ENCODE measurements at places on chromosomes 1 and 21.

DNA sequence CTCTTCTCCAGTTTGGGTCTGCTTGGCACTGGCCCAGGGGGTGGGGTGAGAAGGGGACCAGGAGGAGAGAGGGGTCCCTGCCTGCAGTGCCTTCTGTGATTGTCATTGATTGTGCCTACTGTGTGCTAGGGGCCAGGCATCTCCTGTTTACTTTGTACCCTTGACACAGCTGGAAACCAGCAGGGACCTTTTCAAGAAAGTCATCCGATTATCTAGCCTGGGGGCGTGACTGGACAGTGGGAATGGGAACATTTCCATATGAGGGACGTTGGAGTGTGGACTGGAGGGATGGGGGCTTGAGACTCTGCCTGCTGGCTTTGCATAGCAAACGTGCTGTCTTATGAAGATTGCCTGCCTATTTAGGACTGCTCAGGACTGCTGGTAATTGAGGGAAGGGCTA is 19.8 kb upstream of the DMBX1 start:
- H3K4me1 ChIP-seq, result no peaks in the 10 kb centered on the region
- no peaks in the 10 kb centered on the region for H3K36me3 ChIP-seq
- peaks cover 11% of the 10 kb centered on the region for H3K27me3 ChIP-seq

DNA sequence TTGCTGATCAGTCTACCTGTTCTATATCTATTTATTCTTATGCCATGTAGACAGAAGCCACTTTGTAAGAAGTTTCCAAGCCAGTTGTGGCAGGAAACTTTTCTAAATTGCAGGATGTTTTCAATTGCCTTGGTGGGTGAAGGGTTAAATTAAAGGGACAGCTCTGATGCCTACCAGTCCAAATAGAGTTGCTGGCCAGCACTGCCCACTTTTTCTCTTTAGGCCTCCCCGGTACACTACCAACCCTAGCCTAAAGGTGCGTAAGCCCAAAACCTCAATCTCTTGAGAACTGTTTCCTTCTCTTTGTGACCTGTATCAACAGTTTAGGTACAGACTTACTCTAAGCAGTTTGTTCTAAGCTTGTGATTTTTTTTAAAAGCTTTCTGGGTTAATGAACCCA is 15.5 kb downstream of the SUSD4 start:
- no peaks in the 10 kb centered on the region for H3K4me1 ChIP-seq
- no peak overlapping the region for H3K27ac ChIP-seq
- H3K4me3 ChIP-seq, result no peak overlapping the region

GRCh38 chr1:16017076-16017460 is 775 bp downstream of the HSPB7 start:
- H3K27me3 ChIP-seq, result peaks cover 2% of the 10 kb centered on the region
- peaks cover 32% of the 10 kb centered on the region for H3K4me1 ChIP-seq
- H3K36me3 ChIP-seq, result no peaks in the 10 kb centered on the region
- no peak overlapping the region for H3K4me3 ChIP-seq
- no peak for DNase-seq

- no peaks in the 10 kb centered on the region for H3K27me3 ChIP-seq
- H3K36me3 ChIP-seq, result peaks cover 23% of the 10 kb centered on the region
- H3K4me1 ChIP-seq, result peaks cover 5% of the 10 kb centered on the region
- no peak overlapping the region for H3K4me3 ChIP-seq
Observed at GRCh38 chr21:41812679-41813078, 45.8 kb upstream of the RIPK4 start.

DNA sequence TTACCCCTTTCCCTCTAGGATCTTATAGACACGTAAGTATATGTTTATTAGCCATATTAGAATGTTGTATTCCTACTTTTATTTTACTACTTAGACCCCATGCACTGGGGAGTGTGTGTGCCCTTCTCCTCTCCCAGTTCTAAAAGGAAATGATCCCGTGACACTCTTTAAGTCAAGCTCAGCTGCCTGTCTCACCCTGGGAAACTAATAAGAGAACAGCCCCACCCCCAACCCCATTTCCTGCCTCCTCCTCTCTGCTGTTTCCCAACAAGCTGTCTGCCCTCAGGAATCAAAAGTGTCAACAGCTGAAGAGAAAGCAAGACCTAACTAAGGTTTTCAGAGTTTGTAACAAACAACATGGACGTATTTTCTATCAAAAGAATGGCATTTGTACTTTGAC is 92.6 kb upstream of the VAV3 start:
- H3K27me3 ChIP-seq, result no peaks in the 10 kb centered on the region
- DNase-seq, result no peak
- H3K4me1 ChIP-seq, result no peaks in the 10 kb centered on the region
- no peak overlapping the region for H3K4me3 ChIP-seq

GRCh38 chr1:25246600-25247023 is 642 bp downstream of the RSRP1 start:
- no peaks in the 10 kb centered on the region for H3K36me3 ChIP-seq
- peak overlapping the region; percentile 97 for H3K27ac ChIP-seq
- DNase-seq, result no peak
- peaks cover 9% of the 10 kb centered on the region for H3K4me1 ChIP-seq
- H3K4me3 ChIP-seq, result peak overlapping the region; percentile 97

DNA sequence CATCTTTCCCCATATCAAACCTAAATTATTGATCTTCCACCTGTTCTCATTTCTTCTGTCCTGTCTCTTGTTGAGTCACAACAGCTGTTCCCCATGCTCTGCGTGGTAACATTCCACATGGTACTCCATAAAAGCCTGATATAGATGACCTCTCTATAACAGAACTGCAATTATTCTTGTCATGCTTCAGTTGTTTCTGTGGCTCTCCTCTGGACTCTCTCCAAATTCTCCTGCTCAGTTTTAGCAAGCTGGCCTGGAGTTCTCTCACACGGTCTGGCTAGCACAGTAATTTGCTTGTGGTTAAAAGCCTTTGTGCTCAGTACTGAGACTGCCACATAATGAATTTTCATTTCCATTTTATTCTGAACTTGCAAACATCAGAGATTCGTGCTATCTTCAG is 10.6 kb upstream of the LRRC39 start:
- peaks cover 12% of the 10 kb centered on the region for H3K4me1 ChIP-seq
- H3K36me3 ChIP-seq, result no peaks in the 10 kb centered on the region
- no peaks in the 10 kb centered on the region for H3K27me3 ChIP-seq

DNA sequence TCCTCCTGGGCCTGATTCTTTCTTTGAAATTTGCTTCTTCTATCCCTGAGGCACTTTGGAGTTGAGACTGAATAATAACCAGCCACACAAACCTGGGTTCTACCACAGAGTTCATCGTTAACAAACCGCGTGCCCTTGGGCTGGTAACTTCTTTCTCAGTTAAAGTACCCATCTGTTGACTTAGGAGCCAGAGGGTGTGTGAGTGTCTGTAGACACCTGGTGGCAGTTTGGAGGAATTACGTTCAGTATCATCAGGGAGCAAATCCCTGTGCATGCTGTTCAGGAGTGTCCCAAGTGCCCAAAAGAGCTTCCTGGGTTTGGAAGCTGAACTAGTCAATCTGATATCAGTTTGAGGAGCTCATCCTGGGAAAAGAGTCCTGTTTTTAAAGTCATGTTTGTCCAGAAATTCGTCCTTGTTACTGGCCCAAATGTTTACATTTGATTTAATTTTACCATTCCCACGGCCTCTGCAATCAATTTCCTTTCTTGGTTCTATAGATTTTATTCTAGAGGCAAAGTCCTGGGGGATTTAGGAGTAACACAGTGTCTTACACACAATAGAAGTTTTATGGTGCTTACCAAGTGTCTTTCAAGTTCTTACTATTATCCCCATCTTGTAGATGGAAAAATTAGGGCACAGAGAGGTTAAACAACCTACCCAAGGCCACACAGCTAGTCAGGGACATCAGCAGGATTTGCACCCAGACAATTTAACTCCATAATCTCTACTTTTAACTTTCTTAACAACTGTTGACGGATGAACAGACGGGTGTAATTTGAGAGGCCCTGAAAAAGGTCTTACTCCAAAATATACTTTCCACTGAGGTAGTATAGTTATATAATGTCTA is 26.7 kb upstream of the RPTN start:
- H3K36me3 ChIP-seq, result no peaks in the 10 kb centered on the region
- H3K27ac ChIP-seq, result no peak overlapping the region
- H3K4me3 ChIP-seq, result no peak overlapping the region
- no peak for DNase-seq
- no peaks in the 10 kb centered on the region for H3K27me3 ChIP-seq

DNA sequence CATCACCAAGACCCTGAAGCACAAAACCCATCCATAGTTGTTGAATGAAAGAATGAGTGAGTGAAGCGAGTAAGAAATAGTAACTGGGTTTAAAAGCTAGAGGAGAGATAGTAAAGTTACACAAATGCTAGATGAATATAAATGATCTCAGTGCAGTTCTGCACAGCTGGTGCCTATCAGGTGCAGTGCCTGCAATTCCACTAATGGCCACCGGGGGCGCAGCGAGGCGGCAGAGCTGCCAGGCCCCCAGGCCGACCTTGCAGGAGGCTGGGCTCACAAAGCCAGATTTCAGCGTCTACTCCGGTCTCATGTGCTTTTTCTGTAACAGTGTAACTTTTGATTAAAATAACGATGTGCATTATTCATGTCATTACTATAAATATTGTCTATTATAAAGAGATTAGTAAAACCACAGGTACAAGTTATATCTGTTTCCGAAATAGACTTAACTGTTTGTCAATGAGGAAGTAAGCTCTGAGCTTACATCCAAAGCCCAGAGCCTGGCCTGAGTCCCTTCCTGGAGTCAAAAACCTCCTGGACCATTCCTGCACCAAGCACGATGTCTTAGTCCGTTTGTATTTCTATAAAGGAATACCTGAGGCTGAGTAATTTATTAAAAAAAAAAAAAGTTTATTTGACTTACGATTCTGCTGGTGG is 477.6 kb downstream of the NPHP4 start:
- no peak overlapping the region for H3K4me3 ChIP-seq
- no peaks in the 10 kb centered on the region for H3K27me3 ChIP-seq
- no peaks in the 10 kb centered on the region for H3K4me1 ChIP-seq
- no peak overlapping the region for H3K27ac ChIP-seq
- no peaks in the 10 kb centered on the region for H3K36me3 ChIP-seq
- DNase-seq, result no peak

DNA sequence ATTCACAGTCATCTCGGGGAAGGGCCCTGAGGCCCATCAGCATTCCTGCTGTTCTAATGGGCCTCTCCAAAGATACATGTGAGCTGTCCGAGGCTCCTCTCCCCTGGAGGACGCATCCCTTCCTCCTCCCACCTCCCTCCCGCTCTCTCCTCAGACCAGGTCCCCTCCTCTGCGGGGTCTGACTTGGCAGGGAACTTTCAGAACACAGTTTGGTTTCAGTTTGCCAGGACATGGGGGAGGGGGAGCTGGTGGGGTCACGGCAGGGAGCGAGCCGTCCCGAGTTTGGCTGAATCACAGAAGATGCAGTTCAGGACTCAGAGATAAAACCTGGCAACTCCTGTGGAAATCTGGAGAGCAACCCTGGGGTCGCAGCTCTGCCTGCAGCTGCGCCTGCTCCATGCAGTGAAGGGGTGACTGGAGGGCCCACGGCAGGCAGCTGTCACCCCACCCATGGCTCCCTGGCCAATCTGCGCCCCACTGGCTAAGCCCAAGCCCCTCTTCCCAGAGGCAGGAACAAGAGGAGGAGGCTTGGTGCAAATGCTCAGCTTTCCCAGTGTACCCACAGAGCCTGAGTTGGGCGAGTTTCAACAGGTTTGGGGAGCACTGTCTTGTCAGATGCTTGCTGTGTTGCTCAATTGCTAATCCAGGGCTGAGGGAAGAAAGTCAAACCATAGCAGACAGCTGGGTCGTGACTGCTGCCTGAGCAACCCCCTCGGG is 5.7 kb downstream of the WNT4 start:
- no peaks in the 10 kb centered on the region for H3K36me3 ChIP-seq
- H3K4me3 ChIP-seq, result no peak overlapping the region
- no peak for DNase-seq
- peaks cover 4% of the 10 kb centered on the region for H3K27me3 ChIP-seq
- H3K27ac ChIP-seq, result no peak overlapping the region

DNA sequence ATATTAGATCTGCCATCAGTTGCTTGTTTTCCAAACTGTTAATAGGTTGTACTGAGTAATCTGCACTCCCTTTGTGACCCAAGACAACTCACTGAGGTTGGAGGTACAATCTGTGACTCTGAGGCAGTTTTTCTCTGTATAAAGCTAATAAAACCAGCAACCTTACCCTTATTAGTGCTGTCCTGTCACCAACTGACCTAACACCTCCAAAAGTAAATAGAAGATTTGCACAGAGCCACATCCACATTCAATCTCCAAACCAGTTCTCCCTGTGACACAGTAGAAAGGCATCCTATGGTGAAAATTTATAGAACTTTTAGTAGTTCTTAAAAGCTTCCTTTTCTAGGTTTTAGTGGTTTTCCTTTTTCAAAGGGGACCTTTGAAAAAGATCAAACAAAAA is 140.4 kb upstream of the ADGRL2 start:
- H3K4me1 ChIP-seq, result no peaks in the 10 kb centered on the region
- no peak overlapping the region for H3K27ac ChIP-seq
- H3K27me3 ChIP-seq, result no peaks in the 10 kb centered on the region

GRCh38 chr1:211938561-211938997 is 96.8 kb downstream of the INTS7 start:
- peak; percentile 71 for DNase-seq
- H3K4me1 ChIP-seq, result peaks cover 50% of the 10 kb centered on the region
- 0 out of 2 replicates have a peak overlapping the region, but pooled peaks have one; percentile 4 for H3K4me3 ChIP-seq
- no peaks in the 10 kb centered on the region for H3K36me3 ChIP-seq
- peak overlapping the region; percentile 75 for H3K27ac ChIP-seq

GRCh38 chr1:31809698-31810097 is 6.1 kb downstream of the SPOCD1 start:
- no peak overlapping the region for H3K4me3 ChIP-seq
- no peaks in the 10 kb centered on the region for H3K4me1 ChIP-seq
- H3K27ac ChIP-seq, result no peak overlapping the region
- no peak for DNase-seq

GRCh38 chr1:32757213-32757895 is 54.8 kb upstream of the SYNC start:
- H3K27ac ChIP-seq, result no peak overlapping the region
- DNase-seq, result no peak
- no peak overlapping the region for H3K4me3 ChIP-seq
- no peaks in the 10 kb centered on the region for H3K27me3 ChIP-seq

DNA sequence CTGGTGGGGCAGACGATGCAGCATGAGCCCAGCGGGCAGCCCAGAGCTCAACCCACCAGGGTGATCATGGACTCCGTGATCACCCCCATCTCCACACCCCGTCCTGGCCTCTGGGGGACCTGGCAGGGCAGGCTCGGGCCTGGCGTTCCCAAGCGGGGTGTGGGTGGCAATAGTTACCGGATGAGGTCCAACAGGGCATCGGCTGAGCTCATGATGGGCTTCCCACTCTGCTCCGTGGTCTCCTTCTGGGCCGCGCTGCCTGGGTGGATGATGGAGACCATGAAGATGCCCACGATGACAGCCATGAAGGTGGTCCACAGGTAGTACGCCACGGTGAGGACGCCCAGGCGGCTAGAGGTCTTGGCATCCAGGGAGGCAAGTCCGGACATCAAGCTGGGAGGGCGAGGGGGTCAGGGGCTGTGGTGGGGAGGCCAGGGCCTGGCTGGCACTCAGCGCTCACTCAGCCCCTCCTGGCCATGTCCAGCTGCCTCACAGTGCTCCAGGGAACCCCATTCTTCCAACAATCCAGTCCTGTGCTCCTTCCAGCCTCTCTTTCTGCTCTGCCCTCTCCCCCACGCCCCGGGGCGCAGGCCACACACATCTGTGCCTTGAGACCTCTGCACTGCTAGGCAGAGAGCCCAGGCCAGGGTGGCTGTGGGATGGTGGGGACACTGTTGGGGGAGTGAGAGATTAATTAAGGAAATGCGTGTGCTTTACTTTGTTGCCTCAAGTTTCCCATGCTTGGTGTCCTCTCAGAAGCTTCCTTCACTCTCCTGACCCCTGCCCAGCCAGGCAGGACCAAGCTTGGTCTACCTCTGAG is 27.6 kb downstream of the SLC1A7 start:
- H3K36me3 ChIP-seq, result no peaks in the 10 kb centered on the region
- no peak overlapping the region for H3K4me3 ChIP-seq
- no peaks in the 10 kb centered on the region for H3K27me3 ChIP-seq
- no peak for DNase-seq
- H3K27ac ChIP-seq, result no peak overlapping the region
- no peaks in the 10 kb centered on the region for H3K4me1 ChIP-seq
